ENCODE measurements at places on chromosomes 11 and 22.

DNA sequence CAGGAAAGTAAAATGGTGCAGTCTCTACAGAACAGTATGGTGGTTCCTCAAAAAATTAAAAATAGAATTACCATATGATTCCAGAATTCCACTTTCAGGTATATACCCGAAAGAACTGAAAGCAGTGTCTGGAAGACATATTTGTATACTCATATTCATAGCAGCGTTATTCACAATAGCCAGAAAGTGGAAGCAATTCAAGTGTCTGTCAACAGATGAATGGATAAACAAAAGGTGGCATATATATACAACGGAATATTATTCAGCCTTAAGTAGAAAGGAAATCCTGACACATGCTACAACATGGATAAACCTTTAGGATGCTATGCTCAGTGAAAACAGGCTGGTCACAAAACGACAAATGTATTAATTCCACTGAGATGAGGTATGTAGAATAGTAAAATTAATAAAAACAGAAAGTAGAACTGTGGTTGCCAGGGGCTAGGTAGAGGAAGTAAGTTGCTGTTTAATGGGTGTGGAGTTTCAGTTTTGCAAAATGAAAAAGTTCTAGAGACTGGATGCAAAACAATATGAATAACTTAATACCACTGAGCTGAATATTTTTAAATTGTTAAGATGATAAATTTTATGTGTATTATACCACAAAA lies 14.5 kb downstream of the SAA1 start:
- no peak for DNase-seq

DNA sequence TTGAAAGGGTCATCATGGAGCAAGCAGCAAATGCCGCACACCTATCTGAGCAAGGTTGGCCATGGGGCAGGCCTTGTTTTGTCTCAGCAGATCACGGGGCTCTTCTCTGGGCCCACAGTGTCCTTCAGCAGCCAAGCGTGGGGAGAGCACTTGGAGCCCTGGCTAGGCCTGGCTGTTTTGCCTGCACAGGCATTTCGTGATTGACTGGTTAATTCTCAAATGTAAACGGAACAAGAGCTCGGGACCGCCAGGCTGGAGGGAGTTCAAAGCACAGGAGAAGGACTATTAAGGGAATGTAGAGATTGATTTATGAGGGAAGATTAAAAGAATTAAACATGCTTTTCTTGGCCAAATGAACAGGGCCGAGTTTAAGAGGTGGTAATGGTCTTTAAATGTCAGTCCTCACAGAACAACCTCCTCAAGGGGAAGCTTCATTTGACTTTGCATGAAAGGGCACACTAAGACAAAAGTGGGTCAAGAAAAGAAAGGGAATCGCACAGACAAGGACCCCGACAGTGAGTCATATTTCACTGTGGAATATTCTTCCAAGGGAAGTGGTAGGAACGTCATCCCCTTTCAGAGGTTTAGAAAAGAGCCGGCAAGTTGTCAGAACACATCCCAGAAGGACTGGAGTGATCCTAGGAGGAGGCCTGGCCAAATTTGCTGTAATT lies 20.7 kb downstream of the SPON1 start:
- DNase-seq, result no peak

GRCh38 chr11:47415091-47415854 lies 6.9 kb downstream of the SLC39A13 start:
- DNase-seq, result no peak

- no peak for DNase-seq
Measured at GRCh38 chr22:20531404-20532201, 24.2 kb downstream of the MED15 start.

DNA sequence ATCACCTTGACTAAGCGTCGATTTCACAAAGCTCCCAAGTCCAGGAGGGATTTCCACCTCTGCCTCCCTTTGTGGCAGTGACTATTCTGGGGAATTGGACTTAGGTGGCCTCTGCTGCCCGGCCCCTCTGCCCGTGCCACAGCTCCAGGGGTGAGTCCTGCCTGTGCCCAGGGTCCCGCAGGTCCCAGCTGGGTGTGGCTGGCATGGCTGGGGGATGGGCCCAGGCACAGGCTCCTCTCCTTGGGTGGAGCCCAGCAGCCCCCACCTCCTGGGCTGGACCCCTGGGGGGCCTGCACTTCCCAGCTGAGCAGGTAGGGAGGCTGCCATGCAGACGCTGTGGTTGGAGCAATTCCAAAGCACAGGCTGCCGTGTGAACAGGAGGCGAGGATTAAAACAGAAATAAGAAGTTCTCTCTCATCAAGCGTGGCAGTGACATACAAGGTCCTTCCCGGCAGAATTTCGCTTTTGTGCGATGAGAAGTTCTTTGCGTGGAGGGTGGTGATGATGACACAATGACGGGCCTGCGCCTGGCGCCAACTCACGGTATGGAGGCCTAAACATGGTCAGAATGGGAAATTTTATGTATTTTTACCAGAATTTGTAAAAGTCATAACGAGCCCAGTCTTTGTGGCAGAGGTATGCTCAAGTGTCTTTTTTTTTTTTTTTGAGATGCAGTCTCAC lies 107.3 kb downstream of the BRD1 start:
- DNase-seq, result no peak

DNA sequence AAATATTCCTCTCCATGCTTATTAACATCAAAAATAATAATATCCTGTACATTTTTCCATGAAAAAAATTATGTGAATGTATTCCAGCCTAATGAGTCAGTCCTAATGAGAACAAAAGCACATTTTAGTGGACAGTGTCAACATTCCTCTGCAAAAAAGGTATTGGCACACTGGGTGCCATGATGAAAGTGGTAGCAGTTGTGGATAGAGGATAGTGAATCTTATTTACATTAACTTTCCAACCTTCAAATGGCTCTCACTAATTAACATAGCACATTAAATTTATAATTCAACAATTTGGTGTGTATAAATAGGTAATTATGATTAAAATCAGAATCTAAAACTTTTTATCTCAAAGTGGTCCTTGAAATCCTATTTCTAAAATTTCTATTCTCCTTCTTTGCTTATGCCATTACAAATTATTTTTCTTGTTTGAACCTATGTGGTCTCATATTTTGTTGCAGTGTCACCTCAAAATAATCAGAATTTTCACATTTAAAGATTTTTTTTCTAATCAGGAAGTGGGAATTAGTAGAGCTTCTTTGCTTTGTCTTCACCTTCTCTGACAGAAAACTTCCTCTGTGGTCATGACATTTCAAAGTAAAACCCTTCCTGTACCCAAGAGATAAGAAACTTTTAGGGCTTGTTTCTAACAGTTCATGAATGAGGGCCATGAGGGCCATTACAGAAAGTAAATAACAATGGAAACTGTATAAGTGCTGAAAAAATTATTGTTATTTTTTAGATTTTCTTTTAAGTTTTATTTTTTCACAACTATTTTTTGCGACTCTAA lies 18.7 kb downstream of the SOX6 start:
- DNase-seq, result no peak

- DNase-seq, result no peak
Measured at GRCh38 chr11:77381729-77382665, 80.5 kb upstream of the GDPD4 start.

DNA sequence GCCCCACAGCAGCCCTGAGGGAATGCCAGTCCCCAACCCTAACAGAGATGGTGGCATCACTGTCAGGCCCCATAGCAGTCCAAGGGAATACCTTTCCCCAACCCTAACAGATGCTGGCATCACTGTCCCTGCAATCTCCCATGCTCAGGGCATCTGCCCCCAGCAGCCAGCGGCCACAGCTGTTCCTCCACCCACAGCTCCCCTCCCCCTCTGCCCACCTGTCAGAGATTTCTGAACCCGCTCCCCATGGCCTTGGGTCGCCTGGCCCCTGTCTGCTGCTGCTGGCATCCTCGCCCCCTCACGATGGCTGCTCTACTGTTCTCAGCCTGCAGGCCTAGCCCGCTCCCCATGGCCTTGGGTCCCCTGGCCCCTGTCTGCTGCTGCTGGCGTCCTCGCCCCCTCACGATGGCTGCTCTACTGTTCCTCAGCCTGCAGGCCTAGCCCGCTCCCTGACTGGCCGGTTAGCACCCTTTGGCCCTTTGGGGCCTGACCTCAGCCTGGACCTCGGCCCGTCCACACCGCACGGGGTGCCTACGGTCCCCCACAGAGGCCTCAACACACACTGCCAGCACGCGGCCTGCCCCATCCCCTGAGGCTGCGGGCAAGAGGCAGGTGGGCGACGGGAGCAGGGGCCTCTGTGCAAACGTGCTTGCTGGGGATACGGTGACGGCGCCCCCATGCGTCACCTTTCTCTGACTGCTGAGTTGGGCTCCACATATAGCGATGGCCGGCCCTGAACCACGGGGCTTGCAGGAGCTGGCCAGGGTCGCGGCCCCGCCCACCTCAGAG lies 20.7 kb downstream of the CHID1 start:
- DNase-seq, result no peak

DNA sequence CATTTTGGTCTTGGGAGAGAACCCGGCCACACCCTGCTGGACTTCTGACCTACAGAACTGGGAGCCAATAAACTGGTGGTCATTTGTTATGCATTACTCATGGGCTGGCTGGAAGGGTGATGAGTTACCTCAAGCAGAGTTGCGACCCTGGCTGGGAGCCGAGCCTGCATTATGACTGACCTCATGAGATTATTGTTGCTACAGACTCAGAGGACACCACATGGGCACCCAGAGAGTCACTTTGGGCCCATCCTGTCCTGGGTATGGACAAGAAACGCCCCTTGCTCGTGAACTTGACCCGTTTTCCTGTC lies 531.7 kb downstream of the TBC1D22A start:
- no peak for DNase-seq

- DNase-seq, result peak; percentile 84
Measured at GRCh38 chr22:50342651-50343540, at the start of gene PPP6R2. PPP6R2 (plus strand) TSS chr22:50343327; CDS start chr22:50393909, 50,582 bp downstream.

DNA sequence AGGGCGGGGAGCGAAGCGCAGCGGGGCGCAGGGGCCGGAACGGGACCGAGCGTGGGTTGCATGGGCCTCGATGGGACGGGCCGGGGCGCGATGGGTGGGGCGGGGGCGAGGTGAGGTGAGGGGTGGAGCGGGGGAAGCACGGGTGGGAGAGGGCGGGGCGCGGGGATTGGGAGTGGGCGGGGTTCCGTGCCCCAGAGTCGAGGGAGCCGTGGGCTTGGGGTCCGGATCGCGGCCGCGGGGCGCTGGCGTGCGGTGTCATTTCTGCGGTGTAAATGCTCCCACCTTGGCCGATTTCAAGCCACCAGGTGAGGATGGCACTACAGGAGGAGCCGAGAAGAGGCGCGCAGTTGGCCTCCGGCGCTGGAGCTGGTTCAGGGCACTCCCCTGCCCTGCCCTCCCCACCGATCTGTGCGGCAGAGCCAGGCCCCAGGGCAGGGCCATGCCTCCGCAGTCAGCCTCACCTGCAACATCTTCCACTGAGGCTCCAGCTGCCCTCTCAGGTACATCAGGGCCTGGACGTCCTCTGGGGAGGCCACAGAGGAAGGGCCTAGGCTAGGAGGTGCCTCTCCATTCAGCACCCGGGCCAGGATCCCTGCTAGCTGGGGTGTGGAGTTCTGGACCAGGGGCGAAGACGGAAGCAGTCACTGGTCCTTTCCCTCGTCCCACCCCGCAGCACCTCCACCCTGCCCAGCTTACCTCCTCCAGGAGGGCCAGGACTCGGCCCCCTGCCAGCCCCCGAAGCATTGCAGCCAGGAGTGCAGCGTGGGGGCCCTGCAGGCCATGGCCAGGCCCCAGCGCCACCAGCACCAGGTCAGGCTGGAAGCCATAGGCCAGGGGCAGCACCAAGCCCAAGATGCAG lies 620 bp upstream of the TUBGCP6 start:
- DNase-seq, result no peak

DNA sequence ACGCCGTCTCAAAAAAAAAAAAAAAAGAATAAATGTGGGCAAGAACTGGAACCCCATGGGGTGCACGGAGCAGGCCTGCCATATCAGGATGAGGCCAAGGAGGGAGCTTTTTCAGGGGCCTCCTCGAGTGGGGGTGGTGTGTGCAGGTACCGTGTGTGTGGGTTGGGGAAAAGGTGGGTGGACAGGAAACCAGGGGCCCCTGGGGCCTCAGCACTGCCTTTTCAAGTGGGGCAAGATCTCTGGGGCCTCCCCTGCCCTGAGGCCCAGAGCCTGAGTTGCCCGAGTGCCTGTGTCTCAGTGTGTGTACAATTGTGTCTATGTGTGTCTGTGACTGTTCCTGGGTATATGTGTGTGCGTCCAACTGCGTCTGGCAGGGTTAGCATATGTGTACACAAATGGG lies 23.8 kb downstream of the TEF start:
- no peak for DNase-seq

- no peak for DNase-seq
Measured at GRCh38 chr22:50485221-50486131, 1.2 kb upstream of the MIOX start.
